Calu3 (cell line): ENCODE measurements at places on chromosomes 7 and 10.

- H3K27me3 ChIP-seq, result no peaks in the 10 kb centered on the region
- peaks cover 76% of the 10 kb centered on the region for H3K36me3 ChIP-seq
- peak overlapping the region; percentile 76 for H3K4me3 ChIP-seq
- peak overlapping the region; percentile 86 for H3K27ac ChIP-seq
Observed at GRCh38 chr10:43408331-43408709, 666 bp downstream of the HNRNPF start.

GRCh38 chr10:86333826-86334487 lies 32.6 kb downstream of the GRID1 start:
- H3K27ac ChIP-seq, result no peak overlapping the region
- peaks cover 25% of the 10 kb centered on the region for H3K27me3 ChIP-seq
- no peak overlapping the region for H3K4me3 ChIP-seq
- no peaks in the 10 kb centered on the region for H3K36me3 ChIP-seq

DNA sequence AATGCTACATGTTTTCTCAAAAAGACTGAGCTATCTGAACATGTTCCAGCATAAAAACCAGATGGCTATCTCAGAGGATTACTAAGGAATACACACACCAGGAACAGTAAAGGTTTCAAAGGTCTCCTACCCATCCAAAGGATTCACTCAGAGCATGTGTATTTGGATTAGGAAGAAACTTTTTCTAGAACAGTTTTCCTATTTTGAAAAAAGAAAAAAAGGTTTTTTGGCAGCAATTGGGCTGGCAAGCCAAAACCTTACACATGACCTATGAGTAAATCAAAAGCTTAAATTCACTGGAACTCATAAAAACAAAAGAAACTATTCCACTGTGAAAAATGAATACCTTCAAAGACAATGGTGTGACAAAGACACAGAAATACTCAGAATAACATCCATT lies 9.6 kb downstream of the TPK1 start:
- no peaks in the 10 kb centered on the region for H3K36me3 ChIP-seq
- no peak overlapping the region for H3K4me3 ChIP-seq
- H3K4me1 ChIP-seq, result peaks cover 36% of the 10 kb centered on the region
- H3K27me3 ChIP-seq, result no peaks in the 10 kb centered on the region
- H3K27ac ChIP-seq, result no peak overlapping the region

DNA sequence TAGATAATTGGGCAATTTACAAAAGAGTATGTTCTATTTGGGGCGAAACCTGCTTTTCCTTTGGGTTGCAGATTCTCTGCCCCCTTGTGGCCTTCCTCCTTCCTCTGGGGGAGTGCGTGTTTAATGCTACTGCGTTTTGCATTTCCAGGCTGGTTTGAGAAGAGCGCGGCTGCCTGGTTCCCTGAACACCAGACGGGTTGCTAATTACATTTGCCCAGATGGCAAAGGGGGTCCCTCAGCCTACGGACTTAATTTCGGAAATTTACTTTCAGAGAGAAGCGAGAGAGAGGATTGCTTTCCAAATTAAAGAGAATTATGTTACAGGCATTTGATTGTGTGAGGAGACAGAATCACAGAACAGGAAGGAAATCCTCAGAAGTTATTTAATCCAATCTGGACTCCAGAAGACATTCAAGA lies 91.9 kb upstream of the JAZF1 start:
- H3K36me3 ChIP-seq, result no peaks in the 10 kb centered on the region
- H3K4me3 ChIP-seq, result no peak overlapping the region
- no peak overlapping the region for H3K27ac ChIP-seq
- peak; percentile 24 for DNase-seq
- no peaks in the 10 kb centered on the region for H3K4me1 ChIP-seq

DNA sequence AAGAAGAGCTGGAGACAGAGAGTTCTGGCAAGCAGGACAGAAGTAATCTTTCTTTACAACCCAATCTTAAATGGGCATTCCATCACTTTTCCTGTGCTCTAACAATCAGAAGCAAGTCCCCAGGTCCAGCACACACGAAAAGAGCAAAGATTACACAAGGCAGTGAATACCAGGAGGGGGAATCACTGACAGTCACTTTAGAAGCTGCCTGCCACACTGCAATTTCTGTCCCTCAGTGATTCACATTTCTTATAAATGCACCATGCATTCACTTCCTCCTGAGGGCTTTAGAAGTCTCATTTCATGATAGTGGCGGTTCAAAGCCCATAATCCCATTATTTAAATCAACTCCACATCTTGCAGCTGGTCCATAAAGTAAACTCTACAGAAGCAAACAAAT lies 362.5 kb downstream of the POM121L12 start:
- H3K4me3 ChIP-seq, result no peak overlapping the region
- H3K27me3 ChIP-seq, result no peaks in the 10 kb centered on the region
- no peaks in the 10 kb centered on the region for H3K4me1 ChIP-seq
- no peak for DNase-seq
- no peaks in the 10 kb centered on the region for H3K36me3 ChIP-seq

DNA sequence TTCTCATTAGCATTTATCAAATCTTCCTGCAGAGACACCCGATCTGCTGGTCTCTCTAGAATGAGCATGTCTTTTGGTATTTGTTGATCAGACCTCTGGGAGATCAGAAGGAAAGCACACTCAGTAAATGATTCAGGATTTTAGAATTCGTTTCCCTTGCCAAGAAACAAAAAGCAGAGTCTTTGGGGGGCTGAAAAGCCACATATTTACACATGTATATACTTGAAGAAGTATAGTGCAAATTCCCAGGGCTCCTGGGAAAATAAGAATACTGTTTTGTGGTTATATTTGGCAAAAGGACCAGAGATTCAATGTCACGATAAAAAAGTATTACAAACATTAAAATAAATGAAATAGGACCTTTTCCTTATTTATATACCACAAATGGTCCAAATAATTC lies 100.2 kb downstream of the AGMO start:
- H3K27me3 ChIP-seq, result no peaks in the 10 kb centered on the region
- no peak for DNase-seq
- no peak overlapping the region for H3K4me3 ChIP-seq

- no peaks in the 10 kb centered on the region for H3K4me1 ChIP-seq
- no peak for DNase-seq
- no peaks in the 10 kb centered on the region for H3K27me3 ChIP-seq
- no peaks in the 10 kb centered on the region for H3K36me3 ChIP-seq
Observed at GRCh38 chr10:129199826-129200225, 267.2 kb upstream of the MGMT start.

- H3K27ac ChIP-seq, result no peak overlapping the region
- no peaks in the 10 kb centered on the region for H3K4me1 ChIP-seq
- H3K4me3 ChIP-seq, result no peak overlapping the region
- no peaks in the 10 kb centered on the region for H3K27me3 ChIP-seq
Observed at GRCh38 chr10:35838054-35838453, 196.0 kb upstream of the FZD8 start.

DNA sequence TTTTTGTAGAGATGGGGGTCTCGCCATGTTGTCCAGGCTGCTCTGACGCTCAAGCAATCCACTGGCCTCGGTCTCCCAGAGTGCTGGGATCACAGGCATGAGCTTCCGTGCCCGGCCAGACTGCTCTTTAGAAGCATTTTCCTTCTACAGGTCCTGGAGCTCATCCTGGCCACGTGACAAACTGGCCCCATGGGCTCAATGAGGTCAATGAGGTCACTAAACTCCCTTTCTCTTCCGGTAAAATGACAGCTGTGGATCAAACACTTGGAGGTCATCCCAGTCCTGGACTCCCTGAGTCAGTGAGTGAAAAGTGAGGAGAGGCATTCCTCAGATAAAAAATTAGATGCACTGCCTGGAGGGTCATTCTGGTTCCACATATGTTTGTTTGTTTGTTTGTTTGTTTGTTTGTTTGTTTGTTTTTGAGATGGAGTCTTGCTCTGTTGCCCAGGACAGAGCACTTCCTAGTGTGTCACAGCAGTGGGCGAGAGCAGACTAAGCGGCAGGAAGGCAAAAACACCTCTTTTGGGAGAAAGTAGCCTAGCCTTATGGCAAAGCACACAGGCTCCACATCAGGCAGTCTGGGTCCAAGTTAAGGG lies 134.9 kb downstream of the TNS3 start:
- no peaks in the 10 kb centered on the region for H3K27me3 ChIP-seq
- no peak overlapping the region for H3K27ac ChIP-seq
- peaks cover 38% of the 10 kb centered on the region for H3K4me1 ChIP-seq
- no peaks in the 10 kb centered on the region for H3K36me3 ChIP-seq

GRCh38 chr7:48959676-48960075 lies 35.3 kb downstream of the CDC14C start:
- no peak overlapping the region for H3K27ac ChIP-seq
- H3K36me3 ChIP-seq, result no peaks in the 10 kb centered on the region
- peaks cover 17% of the 10 kb centered on the region for H3K4me1 ChIP-seq

DNA sequence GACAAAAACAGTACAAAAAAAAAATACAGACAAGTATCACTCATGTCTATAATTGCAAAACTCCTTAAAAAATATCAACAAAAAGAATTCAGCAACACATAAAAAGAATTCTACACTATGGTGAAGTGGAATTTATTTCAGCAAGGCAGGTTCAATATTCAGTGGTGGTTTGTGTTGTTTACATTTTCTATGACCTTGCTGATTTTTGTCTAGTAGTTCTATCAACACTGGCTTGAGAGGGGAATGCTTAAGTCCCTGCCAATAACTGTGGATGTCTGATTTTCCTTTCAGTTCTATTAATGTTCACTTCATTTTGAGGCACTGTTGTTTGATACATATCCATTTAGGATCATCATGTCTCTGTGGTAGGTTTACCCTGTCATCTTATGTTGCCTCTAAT lies 58.5 kb downstream of the CADPS2 start:
- H3K4me3 ChIP-seq, result no peak overlapping the region
- no peaks in the 10 kb centered on the region for H3K4me1 ChIP-seq
- H3K36me3 ChIP-seq, result no peaks in the 10 kb centered on the region
- no peak for DNase-seq
- H3K27me3 ChIP-seq, result no peaks in the 10 kb centered on the region
- H3K27ac ChIP-seq, result no peak overlapping the region

DNA sequence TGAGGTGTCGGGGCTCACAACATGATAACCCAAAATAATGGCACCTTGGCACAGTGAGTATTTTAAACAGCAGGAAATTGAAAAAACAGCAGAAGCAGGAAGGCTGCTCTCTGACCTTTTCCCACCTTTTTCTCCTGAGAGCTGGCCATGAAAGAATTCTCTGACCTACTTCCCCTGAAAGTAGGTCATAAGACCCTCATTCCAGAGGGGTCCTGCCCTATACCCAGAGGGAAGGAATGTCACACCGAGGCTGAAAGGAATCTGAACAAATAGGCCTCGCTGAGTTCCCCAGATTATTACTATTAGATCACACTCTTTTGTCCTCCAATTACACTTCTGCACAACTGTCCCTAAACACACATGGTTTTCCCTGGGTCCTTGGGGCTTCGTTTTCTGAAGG lies 18.8 kb downstream of the CPVL start:
- peaks cover 30% of the 10 kb centered on the region for H3K4me1 ChIP-seq
- H3K36me3 ChIP-seq, result no peaks in the 10 kb centered on the region
- no peak overlapping the region for H3K27ac ChIP-seq
- no peak overlapping the region for H3K4me3 ChIP-seq
- H3K27me3 ChIP-seq, result no peaks in the 10 kb centered on the region
- DNase-seq, result no peak

- no peaks in the 10 kb centered on the region for H3K27me3 ChIP-seq
- no peak overlapping the region for H3K27ac ChIP-seq
- H3K4me3 ChIP-seq, result no peak overlapping the region
- peaks cover 8% of the 10 kb centered on the region for H3K36me3 ChIP-seq
Observed at GRCh38 chr10:11975795-11976194, 66.8 kb downstream of the UPF2 start.

GRCh38 chr7:29893351-29893965 lies 87.2 kb downstream of the WIPF3 start:
- no peak for DNase-seq
- no peak overlapping the region for H3K4me3 ChIP-seq
- no peaks in the 10 kb centered on the region for H3K4me1 ChIP-seq
- no peaks in the 10 kb centered on the region for H3K36me3 ChIP-seq

DNA sequence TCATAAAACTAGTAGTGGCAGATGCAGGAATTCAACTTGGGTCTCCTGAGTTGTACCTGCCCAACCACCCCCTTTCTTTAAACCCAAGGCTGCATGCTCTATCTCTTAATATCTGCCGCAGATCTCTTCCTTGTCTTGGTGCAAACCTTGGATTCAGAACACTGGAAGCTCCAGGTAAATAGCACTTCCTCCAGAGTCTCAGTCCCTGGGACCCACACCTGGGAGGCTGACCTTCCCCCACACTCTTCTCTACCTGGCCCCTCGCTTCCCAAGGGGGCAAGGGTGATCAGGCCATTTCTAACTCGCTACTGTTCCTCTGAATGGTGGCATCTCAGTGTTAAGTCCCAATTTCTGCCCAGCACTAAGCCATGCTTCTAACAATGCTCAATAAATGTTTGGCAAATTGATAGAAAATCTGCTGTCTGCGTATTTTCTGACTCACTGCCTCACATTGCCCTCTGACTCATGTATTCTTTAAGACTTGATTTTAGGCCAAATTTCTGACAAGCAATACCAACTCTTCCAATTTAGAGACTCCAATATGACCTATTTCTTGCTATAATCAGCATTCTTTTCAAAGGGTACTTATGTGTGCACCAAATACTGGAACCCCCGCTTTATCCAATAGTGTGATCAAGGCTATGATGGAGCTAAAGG lies 68.0 kb upstream of the PPP1R3C start:
- H3K4me3 ChIP-seq, result no peak overlapping the region
- no peak overlapping the region for H3K27ac ChIP-seq
- H3K27me3 ChIP-seq, result peaks cover 40% of the 10 kb centered on the region
- H3K4me1 ChIP-seq, result peaks cover 11% of the 10 kb centered on the region

DNA sequence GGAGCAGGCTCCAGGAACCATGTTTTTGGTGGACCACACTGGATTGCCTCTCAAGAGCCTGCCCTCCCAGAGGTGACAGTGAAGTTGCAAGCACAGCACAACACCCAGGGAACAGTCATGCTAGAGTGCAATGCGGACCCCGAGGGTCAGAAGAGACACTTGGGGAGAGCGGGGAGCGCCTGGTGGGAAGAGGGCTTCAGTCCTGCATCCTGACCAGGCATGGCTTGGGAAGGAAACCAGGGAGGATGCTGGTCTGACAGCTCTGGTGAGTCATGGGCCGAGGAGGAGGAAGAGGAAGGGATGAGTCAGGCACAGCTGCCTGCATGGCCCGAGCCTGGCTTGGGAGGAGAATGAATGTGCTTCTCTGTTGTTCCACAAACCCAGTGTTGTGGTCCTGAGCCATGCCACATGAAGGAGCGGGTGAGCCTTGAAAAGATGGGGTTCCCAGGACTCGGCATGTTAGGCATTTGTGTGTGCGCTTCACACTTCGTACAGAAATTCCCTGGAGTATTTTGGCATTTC lies 29.5 kb upstream of the ANKRD2 start:
- no peaks in the 10 kb centered on the region for H3K27me3 ChIP-seq
- H3K36me3 ChIP-seq, result peaks cover 10% of the 10 kb centered on the region
- peak; percentile 80 for DNase-seq
- H3K27ac ChIP-seq, result peak overlapping the region; percentile 93
- H3K4me3 ChIP-seq, result no peak overlapping the region

DNA sequence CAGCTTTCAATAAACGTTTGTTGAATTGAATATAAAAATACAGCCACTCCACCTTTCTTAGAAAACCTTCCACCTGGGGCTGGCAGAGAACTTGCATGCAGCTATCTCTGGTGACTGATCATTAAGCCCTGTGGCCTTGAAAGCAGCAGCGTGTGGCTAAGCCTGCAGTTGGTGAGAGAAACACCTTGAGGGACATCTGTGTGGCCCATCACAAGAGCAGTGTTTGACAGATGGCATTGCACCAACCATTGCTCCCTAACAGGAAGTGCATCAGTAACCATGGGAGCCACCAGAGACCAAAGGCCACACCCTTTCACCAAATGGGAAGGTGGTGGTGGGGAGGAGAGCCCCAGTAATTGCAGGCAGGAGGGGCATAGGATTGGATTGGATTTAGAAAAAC lies 22.4 kb downstream of the RHOBTB1 start:
- no peak overlapping the region for H3K4me3 ChIP-seq
- H3K27ac ChIP-seq, result no peak overlapping the region
- H3K27me3 ChIP-seq, result no peaks in the 10 kb centered on the region
- DNase-seq, result no peak
- no peaks in the 10 kb centered on the region for H3K36me3 ChIP-seq
- no peaks in the 10 kb centered on the region for H3K4me1 ChIP-seq
